ENCODE measurements at places on chromosomes 5 and 9.

DNA sequence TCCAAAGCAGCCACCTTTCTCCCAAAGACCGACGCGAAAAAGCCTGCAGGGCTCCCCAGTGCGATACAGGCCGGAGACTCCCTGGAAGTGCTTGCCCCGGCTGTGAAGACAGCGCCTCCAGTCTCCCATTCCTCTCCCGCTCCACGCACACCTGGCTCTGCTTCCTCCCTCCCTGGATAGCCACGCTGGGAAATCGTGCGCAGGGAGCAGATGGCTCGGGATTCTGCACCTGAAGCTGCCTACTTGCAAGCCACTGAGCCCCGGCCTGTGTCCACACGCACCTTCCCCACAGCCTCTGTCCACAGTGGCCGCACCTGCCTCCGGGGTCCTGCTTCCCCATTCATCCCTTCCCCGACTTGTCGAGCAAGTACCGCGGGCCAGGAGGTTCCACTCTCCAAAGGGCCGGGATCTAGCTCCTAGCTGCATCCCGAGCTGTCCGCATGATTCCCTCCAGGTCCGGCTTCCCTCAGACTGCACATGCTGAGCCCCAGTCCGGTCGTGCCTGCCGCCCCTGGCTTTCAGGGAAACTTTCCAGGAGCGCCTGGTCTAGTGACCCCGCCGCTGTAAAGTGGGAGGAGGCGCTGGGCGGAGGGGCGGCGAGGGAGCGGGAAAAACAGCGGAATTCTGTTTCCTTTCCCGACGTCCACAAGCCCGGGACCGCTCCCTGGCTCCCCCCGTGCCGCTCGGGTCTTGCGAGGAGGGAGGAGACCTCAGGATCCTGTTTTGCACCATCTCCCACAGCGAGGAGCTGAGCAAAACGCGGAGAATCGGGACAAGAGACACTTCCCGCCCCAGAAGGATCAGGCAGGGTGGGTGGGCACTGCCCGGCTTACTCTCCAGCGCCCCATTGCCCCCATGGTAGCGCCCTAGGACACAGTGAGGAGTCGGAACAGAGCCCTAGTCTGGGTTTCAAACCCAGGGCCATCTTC, 2.0 kb downstream of the SEMA6A start:
- no peak for DNase-seq

DNA sequence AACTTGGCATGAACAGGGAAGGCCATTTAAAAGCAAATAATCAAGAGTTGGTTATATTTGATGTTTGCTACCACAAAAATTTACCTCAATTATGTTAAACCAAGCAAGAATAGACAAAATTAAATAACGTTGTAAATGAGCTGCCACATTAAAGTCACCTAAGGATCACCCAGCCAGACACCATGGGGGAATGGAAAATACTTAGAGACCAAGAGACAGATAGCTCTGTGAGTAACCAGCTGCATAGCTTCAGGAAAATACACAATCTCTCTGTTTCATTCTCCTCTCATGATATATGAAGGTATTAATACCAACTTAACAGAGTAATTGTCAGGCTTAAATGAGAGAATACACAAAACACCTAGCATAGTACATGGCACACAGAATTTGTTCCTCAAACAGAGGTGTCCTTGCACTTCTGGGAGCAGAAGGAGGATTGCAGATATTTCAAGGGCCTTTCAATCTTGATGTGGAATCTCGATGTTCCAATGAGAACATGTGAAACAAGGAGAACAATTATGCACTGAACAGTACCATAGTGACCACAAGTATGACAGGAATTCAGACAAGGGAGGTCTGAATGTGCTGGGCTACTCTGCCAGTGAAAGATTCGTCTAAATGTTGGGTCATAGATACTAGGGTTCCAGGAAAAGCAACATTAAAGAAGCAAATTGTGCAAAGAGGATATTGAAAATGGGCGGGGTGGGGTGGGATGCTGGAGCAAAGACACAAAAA, 18.6 kb downstream of the JAKMIP2 start:
- DNase-seq: no peak

- no peak for DNase-seq
Observed at GRCh38 chr9:3508078-3508431, 17.7 kb downstream of the RFX3 start.

GRCh38 chr5:141883892-141884318, 5.7 kb upstream of the PCDH1 start:
- no peak for DNase-seq

DNA sequence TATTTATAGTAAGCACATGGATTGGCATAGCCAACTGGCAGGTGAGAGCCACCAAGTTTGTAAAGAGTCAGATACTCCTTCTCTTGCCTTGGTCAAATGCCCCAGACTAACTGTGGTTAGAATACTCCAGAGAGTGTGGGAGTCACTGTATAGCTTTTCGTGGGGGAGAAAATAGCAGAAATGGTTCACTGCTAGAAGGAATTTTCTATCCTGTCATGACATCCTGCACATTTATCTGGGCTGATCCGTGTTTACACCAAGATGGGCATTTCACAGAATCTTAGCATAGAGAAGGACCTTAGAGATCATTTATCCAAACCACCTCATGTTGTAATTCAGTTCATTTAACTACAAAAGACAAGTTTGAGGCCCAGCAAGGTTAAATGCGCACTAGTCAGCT, 460.8 kb downstream of the ENC1 start:
- DNase-seq: no peak

DNA sequence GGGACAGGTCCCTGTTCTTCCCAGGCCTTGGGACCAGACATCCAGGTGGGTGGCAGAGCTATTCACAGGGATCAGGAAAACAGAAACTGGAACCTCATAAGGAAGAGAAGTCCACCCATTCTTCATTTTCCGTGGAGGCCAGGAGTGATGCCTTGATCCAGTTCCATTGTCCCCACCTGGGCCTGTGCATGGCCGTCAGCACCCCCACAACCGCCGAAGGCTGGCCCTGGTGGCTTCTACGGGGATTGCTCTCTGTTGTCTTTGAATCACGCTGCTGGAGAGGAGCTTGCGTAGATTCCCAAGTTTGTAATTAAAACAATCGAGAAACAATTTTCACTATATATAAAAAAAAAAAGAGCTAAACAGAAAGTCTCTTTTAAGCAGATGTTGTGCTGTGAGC, 134.4 kb downstream of the MVB12B start:
- no peak for DNase-seq

DNA sequence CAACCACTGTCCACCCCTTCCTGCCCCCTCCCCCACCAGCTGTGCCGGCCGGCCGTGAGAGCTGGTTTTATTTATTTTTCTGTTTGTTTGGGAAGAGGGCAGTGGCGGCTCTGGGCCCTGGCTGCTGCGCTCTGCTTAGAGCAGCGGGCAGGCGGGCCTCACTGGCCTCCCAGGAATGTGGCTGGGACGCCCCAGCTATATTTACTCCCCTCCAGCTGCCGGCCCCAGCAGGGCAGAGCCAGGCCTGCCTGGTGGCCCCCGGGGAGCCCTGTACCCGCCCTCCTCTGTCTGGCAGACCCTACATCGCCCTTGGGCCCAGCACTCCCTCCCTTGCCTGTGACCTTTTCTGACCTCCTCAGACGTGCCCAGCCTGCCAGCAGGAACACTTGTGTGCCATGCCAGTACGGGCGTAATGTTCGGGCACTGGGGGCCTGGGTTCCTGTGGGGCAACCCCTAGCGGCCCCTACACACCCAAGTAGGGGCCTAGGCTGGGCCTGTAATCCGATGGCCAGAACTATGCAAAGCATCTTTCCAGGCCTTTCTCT, 7.7 kb downstream of the CXXC5 start:
- no peak for DNase-seq

DNA sequence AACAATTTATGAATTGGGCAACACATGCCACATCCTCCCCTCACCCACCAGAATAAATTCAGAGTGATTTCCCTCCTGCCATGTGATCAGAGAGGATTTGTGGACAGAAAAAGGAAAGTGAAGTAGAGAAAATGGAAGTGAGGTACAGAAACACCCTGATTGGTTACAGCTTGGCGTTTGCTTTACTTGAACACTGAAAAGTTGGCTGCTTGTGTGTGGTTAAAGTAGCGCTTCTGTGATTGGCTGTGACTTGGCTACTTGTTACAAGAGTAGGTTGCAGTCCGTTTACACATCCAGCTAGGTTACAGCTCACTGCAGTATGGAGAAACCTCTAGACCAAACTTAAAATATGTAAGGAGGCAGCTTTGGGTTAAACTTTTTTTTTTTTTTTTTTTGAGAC, 205.2 kb upstream of the ZNF608 start:
- DNase-seq: peak; percentile 36

DNA sequence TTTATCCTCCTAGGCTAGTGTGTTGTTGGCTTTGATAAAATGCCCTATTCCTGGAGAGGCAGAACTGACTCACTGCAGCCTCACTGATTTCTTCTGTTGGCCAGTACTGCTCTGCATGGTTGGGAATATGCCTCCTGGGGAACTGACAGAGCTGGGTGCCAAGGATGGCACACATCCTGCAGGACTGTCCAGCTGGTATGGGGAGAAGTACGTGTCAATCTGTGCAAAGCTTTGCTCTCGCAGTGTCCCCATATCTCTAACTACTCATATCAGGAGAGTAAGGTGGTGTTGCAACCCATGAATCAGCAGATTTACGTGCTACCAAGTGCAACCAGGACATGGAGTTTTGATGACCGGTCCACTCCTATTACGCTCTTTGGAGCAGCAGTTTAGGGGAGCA, 74.7 kb downstream of the TEK start:
- DNase-seq: no peak

DNA sequence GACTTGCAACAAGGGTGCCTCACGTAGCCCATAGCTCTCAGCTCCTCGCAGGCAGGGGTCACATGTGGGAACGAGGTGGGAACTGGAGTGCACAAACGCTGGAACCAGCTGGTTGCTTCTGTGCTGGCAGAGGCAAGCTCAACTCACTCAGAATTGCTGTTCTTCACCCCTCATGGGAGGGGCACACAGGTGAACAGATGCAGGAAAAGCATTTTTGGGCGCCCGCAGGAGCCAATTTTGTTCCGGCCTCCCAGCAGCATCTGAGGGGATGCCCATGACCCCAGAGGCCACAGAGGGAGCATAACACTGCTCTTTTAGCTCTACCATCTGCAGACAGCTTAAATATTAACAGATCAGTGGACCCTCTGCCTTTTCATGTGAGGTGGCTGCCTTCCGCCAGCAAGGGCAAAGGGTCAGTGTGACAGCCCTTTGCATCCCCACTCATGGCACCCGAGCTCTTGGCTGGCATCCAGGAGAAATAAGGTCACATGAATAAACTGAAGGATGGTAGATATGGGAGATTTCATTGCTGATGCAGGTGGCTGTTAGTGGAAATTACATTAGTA, 196.2 kb downstream of the SLCO4C1 start:
- no peak for DNase-seq

DNA sequence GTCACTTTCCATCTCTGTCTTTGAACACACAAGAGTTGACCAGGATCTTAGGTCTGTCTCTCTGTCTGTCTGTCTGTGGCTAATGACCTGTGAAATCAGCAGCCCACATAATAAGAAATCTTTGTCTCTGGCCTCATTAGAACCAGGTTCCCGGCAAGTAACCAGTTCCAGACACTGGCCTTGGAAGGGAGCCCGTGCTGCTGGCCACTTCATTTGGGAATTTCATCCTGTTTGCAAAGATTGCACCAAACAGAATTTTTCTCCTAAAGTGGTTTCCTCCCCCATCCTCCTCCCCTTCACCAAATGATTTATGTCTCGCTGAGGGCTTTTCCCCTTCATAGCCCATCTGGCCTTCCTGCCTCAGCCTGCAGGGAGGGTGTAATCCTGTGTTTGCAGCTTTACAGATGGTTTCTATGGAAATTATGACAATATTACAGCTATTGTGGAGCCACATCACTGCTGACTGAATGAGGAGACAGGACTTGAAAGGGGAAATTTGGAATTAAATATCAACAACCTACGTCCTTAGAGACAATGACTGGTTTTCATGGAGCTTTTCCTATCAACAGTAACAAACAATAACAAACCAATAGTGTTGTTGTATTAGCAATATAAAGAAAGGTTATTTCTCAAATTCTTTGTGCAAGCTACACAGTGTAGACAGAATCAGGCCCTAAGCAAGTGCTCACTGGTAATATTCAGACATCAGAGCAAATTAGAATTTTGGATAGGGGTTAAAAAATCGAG, 25.7 kb downstream of the DPYSL3 start:
- DNase-seq: no peak

GRCh38 chr5:37615184-37615583, 224.7 kb downstream of the GDNF start:
- no peak for DNase-seq

GRCh38 chr9:19630760-19631159, 158.1 kb downstream of the SLC24A2 start:
- no peak for DNase-seq

DNA sequence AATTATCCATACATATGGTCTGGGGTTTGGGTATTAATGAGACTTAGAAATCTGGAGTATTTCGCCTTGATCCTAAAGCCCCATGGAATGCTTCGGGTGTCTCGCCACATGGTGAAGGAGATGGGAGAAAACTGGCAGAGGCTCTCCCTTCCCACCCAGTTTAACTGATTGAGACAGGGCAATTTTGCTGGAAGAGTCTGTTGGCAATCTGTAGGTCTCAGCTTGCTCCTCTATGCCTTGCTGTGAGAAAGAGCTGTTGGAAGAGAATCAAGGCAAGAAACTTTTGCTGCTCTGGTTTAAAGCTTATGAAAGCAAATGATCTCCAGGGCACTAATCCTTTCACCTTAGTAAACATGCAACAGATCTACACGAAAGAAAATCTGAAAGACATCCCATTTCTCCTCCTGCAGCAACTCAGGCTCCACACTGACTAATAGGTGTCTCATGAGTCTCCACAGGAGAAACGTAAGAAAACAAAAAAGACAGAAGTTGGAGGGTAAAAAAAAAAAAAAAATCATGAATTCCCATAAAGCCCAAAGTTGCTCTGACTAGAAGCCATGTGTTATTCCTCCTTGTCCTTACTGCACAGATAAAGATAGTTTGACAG, 369.9 kb downstream of the EFNA5 start:
- DNase-seq: no peak

GRCh38 chr9:127898433-127899127, 823 bp downstream of the ST6GALNAC6 start:
- DNase-seq: peak; percentile 50

GRCh38 chr9:130198501-130199179, 26.4 kb downstream of the NCS1 start:
- DNase-seq: no peak

DNA sequence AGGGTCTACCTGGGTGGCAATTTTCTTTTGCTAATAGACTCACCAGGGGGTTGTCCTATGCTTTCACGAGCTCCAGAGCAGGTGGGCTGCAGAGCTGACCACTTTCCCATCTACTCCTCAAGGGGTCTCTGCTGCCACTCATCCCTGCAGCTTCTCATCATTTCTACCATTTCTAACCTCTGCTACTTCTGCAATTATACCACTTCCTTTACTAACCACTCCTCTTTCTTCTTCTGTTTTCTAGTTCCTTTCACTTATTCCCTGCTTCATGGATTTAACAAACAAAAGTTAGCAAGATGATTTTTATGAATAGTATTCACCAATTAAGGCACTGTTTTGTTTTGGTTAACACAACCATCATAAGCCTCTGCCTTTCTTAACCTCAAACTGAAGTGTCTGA, 34.5 kb upstream of the NIPBL start:
- DNase-seq: no peak
